Activated CD4-positive, alpha-beta T cell treated with anti-CD3 and anti-CD28 coated beads, Interleukin-2, amount 50 U/mL, for 24 hours (primary cell): ENCODE measurements at places on chromosomes 13 and 19.

- peak; percentile 75 for DNase-seq
These were observed 638 bp downstream of the ADGRE5 start for GRCh38 chr19:14381689-14382474.

DNA sequence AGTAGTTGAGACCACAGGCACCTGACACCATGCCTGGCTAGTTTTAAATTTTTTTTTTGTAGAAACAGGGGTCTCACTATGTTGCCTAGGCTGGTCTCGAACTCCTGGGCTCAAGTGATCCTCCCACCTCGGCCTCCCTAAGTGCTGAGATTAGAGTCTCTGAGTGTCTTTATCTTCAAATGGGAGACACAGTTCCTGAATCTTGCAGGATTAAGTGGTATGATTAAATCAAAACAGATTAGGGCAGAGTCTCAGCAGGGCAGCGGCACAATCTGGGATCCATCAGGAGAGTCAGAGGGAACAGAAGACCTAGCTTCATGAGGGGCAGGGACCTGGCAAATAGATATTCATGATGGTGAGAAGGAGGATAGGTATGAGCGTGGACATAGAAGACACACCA lies 953 bp downstream of the RLN3 start:
- no peak for DNase-seq

- peak; percentile 15 for DNase-seq
These were observed 2.4 kb upstream of the RGL3 start for GRCh38 chr19:11421371-11422098.

DNA sequence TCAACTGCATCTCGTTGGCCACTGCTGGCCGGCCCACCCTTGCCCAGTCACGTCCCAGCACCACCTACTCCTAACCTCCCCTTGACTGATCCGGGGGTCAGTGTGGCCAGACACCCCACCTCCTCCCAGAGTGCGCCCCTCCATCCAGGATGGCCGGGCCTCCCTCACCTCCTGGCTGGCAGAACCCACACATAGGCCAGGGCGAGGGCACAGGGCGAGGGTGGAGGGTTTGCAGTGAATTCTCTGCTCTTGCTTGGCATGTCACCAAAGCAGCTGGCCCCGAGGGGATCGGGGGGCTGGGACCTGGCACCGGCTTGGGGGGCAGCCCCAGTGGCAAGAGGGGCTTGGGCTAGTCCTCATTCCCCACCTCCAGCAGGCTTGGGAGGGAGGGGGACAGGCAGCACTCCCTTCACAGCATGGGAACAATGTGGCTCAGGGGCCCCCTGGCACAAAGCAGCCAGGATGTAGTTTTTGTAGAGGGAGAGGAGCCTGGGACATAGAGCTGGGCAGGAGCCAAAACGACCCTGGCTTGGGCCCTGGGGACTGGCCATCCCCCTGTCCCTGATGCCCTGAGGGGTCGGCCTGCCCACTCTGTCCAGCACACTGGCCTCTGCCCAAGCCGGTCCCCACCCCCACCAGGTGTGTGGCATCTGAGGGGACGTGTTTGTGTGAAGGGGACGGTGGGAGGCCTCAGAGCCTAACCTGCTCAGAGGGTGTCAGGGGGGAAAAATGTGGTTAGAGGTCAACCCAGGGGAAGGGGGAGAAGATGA lies 28.5 kb upstream of the ASF1B start:
- no peak for DNase-seq

DNA sequence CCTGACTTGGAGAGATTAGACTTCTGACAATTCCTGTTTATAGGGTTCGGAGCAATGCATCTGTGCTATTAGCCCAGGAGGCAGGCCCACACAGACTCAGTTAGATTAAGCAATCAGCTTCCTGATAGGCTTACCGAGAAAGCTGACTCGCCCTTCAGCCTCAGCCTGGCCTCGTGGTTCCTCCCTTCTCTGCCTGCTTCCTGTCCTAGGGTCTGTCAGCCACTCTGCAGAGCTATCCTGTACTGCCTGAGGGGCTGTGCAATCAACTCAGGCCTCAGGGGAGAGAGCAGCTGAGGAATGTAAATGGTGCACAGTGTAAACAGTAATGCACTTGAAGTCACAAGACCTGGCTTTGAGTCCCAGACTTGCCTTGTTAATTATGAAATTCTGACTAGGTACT lies 30.7 kb downstream of the HTR2A start:
- no peak for DNase-seq

DNA sequence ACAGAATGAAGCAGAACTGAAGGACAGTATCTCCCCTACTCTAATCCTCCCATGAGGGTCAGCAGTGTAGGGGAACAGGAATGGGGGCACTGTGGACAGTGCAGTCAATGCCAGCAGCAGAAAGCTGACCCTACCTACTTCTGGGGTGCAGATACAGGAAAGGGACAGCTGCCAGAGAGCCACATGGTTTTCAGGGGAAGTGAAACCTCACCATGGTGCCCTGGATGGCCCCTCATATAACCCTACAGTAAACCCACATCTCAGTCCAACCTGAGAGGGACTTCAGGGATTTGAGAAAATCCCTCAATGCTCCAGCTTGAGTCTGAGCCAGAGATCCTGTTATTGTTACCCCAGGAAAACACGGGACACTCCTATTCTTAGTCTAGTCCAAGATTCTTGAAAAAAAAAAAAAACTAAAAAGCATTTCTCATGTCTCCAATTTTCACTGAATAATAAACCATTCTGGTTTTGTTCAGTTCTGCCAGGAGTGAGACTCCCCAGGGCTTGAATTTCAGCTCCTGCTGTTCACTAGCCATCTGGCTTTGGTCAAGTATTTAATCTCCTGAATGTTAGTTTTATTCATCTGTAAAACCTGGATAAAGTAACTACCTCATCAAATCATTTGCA lies 511.6 kb upstream of the ARGLU1 start:
- no peak for DNase-seq

DNA sequence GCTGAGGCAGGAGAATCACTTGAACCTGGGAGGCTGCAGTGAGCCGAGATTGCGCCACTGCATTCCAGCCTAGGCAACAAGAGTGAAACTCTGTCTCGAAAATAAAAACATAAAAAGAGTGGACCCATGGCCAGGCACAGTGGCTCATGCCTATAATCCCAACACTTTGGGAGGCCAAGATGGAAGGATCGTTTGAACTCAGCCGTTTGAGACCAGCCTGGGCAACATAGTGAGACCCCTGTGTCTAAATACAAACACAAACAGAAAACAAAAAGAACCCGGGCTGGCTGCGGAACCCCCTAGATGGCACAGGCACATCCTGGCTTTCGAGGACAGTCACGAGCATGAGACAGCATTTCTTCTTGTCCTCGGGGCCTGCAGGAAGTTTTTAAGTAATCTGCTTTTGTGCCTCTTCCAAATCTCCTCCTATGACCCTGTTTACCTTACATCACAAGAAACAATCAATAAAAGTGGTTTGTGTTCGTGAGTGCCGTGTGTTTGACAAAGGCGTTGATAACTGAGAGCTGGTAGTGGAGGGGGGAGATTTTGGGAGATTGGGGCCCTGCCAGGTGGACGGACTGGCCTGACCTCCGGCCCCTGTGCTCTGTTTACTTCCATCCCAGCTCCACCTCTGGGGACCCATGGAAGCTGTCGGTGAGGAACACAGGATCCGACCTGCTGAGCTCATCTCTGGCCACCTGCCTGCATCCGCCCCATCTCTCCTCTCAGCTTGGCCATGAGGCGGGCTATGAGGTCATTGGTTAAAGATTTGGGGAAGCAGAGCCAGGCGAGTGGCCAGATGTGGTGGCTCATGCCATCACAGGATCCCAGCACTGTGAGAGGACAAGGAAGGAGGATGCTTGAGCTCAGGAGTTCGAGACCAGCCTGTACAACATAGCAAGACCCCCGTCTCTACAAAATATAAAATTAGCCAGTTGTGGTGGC lies 5.9 kb upstream of the GDF15 start:
- no peak for DNase-seq

- no peak for DNase-seq
These were observed 67.8 kb downstream of the ZNF728 start for GRCh38 chr19:22935151-22935550.
